ENCODE measurements at places on chromosomes 11 and 22.

GRCh38 chr11:69351460-69351859, 57.5 kb downstream of the MYEOV start:
- no peak for DNase-seq
- no peak overlapping the region for H3K27ac ChIP-seq
- no peak overlapping the region for H3K4me3 ChIP-seq
- no peaks in the 10 kb centered on the region for H3K4me1 ChIP-seq
- H3K36me3 ChIP-seq, result no peaks in the 10 kb centered on the region

GRCh38 chr11:74720596-74721478, 10.4 kb downstream of the CHRDL2 start:
- H3K27ac ChIP-seq, result no peak overlapping the region
- peaks cover 8% of the 10 kb centered on the region for H3K27me3 ChIP-seq
- DNase-seq, result no peak
- no peak overlapping the region for H3K4me3 ChIP-seq
- H3K36me3 ChIP-seq, result no peaks in the 10 kb centered on the region

- no peaks in the 10 kb centered on the region for H3K27me3 ChIP-seq
- no peak for DNase-seq
- H3K4me1 ChIP-seq, result peaks cover 3% of the 10 kb centered on the region
- H3K27ac ChIP-seq, result no peak overlapping the region
Measured at GRCh38 chr11:108302121-108302785, 79.4 kb downstream of the ATM start.

GRCh38 chr22:27148055-27148454, 490.7 kb downstream of the MIAT start:
- no peak for DNase-seq
- H3K27me3 ChIP-seq, result no peaks in the 10 kb centered on the region
- H3K27ac ChIP-seq, result no peak overlapping the region
- no peaks in the 10 kb centered on the region for H3K36me3 ChIP-seq
- no peaks in the 10 kb centered on the region for H3K4me1 ChIP-seq

DNA sequence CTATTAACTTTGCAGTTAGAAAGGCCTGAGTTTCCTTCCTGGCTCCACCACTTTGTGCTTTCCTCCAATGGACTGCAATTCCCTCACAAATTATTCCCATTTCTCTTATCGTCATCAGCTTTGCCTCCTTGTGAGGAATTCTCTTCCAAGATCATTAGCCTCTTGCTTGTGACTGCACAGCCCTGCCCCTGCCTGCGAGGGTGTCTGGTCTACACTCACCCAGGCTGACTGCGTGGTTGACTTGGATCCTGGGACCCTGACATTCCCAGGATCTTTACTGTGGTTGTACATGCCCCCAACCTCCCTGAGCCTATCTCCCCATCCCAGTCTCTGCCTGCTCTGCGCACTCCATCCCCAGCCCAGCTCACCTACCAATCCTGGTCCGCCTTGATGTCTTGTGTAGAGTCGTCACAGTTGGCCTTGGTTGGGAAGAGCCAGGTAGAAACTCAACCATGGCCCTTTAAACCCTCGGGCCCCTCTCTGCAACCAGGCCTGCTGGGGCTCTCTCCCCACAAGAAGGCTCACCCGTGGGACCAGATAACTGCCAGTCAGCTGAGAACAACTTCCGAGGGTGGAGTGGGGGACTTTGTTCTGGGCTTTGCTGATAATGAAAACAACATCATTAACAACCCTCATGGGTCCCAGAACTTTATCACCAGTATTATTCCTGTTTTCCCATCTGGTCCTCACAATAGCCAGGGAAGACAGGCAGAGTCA, at the start of gene OR2AT4:
TSS of gene OR2AT4 (minus strand) at position 421 of the 717 bp plus-strand sequence.
- H3K27ac ChIP-seq, result no peak within 1 kb of the TSS
- no peak within 1 kb of the TSS for H3K4me3 ChIP-seq
- H3K4me1 ChIP-seq, result no peaks in the 10 kb centered on the region
- peaks cover 4% of the 10 kb centered on the region for H3K27me3 ChIP-seq
- H3K36me3 ChIP-seq, result no peaks in the 10 kb centered on the region

Measured in T-cell (primary cell).